ENCODE measurements at places on chromosomes 1 and 21.

- no peak for DNase-seq
Observed at GRCh38 chr1:8862528-8862927, 16.0 kb downstream of the ENO1 start.

- no peak for DNase-seq
Observed at GRCh38 chr1:156703741-156704140, 1.6 kb downstream of the CRABP2 start.

GRCh38 chr21:26798856-26799751 is 46.1 kb downstream of the ADAMTS1 start:
- no peak for DNase-seq

DNA sequence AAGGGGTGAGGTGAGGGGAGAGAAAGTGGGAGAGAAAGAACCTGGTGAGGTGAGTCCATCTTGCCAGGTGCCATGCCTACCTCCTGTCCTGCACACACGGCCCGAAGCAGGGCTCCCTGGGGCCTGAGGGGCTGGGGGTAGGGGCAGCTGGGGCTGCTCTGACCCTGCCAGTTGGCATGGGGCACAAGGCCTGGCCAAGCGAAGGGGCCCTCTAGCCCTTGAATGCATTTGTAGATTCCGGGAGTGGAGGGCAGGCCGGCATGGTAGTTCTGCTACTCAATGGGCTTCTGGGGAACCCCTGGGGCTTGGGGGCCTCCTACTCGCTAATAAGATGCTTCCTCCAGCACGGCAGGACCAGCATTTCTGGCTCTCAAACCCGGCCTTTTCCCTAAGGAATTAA is 3.6 kb upstream of the PRDM16 start:
- DNase-seq, result no peak

DNA sequence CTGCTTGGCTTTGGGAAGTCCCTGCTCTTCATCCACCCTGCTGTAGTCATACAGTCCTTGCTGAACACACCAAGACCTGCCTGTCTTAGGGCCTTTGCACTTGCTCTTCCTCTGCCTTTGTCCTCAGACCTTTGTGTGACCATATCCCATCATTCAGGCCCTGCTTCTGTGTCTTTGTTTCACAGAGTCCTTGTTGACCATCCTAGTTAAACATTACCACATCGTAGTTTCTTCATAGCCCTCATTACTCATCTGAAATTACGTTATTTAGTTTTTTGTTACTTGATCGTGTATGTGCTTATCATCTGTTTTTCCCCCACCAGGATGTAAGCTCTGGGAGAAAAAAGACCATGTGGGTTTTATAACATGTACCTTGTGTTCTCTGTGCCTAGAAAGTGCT is 18.3 kb upstream of the SPRR5 start:
- DNase-seq, result no peak

- no peak for DNase-seq
Observed at GRCh38 chr1:52235646-52236045, 93.8 kb downstream of the ZFYVE9 start.

DNA sequence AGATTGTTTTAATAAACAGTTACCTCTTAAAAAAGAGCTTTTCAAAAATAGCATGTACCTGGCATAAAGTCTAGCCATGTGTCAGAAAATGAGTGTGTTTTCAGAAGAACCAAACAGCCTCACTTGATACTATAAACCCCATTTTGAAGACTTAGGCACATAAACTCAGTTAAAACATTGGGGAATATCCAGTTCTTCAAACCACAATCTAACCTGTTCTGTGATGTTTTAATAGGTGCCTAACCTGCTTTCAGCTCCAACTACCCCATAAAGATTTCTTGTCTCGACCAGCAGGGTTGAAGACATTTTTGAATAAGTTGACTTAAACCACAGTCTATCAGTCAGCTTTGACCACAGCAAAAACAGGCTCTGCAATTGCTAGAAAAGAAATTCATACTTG is 41.3 kb downstream of the NRDC start:
- DNase-seq, result no peak

GRCh38 chr1:206482611-206483010 is 12.3 kb downstream of the IKBKE start:
- no peak for DNase-seq

- DNase-seq, result no peak
Observed at GRCh38 chr1:28449904-28450303, 55.9 kb upstream of the RCC1 start.

- DNase-seq, result no peak
Observed at GRCh38 chr1:30525631-30525970, 197.8 kb downstream of the MATN1 start.

DNA sequence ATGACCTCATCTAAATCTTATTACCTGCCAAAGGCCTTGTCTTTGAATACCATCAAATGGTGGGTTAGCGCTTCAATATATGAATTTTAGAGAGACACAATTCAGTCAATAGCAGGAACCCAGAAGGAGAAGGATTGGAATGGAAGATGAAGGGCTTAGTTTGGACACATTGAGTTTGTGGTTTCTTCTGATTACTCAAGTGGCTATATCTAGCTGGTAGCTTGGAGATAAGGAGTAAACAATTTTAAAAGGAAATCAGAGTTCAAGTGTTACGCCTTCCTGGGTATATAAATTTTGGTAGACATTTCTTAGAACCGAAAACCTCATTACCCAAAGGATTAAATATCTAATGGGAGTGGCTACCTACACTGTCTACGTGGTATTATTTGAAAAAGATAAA is 80.2 kb downstream of the RGS2 start:
- no peak for DNase-seq

GRCh38 chr1:29900104-29900679 is 663.9 kb downstream of the PTPRU start:
- DNase-seq, result no peak

DNA sequence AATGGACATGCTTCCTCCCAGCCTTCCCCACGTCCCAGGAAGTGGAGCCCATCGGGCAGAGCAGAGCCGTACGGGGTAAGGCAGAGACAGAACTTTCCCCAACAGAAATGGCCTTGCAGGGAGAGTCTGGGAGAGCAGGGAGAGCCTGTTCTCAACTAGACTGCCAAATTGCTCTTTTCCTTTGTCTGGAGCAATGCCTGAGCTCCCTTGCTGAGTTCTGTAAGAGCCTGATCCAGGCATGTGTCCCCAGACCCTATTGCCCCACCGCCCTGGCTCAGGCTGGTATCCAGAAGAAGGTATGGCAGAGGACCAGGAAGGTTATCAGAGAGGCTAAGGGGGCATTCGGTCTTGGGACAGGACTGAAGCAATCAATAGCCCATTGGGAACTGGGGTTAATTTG is 79.9 kb downstream of the TMEM53 start:
- no peak for DNase-seq

- no peak for DNase-seq
Observed at GRCh38 chr21:46115441-46116188, 17.7 kb downstream of the COL6A2 start.

DNA sequence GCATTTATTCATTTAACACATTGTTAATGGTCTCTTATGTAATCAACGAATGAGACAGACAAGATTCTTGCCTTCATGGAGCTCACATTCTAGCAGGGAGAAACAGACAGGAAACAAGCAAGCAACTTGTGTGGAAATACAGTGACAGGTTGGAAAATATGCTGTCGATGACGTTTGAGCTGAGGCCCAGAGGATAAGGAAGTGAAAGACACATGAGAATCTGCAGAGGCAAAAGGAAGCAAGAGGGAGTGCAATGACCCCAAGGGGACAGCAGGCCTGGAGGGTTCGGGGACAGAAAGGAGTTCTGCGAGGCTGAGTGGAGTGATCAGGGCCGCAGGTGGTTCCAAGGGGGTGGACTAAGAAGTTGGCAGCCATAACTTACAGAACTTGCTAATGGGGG is 60.6 kb upstream of the AKT3 start:
- DNase-seq, result no peak

- no peak for DNase-seq
Observed at GRCh38 chr1:185152187-185152767, 4.5 kb downstream of the TRMT1L start.

DNA sequence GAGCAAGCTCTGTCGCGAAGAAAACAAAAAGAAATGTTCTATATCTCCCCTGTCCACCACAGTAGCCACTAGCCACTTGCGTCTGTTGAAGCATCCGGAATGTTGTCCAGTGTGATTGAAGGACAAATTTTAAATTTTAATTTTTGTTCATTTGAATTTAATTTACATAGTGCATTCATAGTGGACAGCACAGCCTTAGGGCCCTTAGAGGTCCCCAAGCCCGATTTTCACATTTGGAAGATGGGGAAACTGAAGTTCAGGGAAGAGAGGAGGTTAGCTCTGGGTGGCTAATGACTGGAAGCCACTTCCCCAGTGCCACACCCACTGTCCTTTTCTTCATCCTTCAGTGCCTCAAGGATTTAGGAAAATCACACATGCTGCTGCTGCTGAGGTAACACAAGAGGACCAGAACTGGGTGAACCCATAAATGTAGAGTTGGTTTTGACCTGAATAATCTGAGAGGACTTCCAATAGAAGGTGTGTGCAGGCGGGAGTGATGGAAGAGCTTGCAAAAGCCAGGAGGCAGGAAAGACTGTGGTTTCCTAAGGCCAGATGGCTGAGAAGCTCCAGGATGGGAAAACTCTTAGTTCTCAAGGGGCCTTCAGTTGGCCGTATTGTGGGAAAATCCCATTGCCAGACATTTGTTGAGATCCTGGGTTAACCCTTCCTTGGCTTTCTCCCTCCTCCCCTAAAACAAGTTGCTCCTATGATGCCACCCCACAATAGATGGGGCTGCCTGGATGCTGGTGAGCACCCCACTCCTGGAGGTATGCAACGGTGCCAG is 49.5 kb downstream of the TRIM11 start:
- DNase-seq, result no peak

- DNase-seq, result no peak
Observed at GRCh38 chr1:94527447-94528031, 14.0 kb downstream of the F3 start.

- DNase-seq, result no peak
Observed at GRCh38 chr1:145828367-145829026, 4.5 kb downstream of the POLR3C start.

DNA sequence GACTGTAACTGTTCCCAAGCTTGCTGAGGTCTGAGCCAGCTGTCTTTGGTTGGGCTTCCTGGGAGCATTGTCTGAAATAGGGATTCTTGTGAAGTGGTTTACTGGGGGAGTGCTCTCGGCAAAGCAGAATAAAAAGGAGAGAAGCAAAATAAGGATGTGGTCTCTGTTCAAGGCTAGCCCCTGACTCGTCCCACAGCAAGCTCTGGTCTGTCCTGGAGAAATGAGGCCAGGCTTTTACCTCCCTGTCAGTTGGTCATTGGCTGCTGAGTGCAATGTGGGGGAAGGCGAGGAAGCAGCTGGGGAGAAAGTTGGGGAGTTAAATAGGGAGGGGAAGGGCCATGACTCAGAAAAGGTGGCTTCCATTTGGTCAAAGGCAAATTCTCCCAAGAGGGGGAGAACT is 303.9 kb upstream of the DUSP10 start:
- no peak for DNase-seq

DNA sequence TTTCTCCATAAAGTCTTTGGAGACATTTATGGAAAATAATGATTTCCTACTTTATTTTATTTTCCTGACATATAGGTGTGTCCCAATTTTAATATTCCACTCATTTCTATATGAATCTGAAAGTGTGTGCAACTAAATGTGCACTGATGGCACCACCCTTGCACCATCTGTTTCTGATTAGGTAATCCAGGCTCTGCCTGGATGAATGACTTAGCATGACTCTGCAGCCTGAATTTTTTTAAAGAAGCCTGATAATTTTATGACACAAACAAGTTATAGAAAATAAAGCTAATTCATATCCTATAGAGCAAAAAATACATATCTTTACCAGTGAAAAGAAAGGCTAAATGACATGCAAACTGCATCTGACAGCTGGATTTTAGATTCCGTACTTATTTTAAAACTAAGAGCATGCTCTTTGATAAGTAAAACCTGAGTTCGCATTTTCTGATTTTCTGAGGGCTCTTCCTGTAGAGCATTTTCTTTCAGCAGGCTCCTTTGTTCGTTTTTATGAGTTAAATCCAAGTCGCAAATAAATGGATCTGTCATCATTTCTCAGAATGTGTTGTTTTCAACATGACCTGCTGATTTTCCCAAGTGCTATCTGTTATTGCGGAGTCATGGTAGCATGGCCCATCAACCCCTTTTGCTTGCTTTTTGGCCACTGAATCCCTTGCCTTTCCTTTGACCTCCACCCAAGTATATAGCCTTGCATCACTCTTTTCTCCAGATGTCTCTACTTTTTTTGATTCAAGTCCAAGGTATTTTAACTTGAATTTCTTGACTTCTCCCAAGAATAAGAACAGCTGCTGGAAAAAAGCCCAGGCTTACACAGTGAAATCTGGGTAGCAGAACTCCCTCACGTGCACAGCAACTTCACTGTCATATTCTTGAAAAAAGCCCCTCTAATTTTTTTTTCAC is 52.8 kb upstream of the LYPLAL1 start:
- DNase-seq, result no peak

- DNase-seq, result no peak
Observed at GRCh38 chr1:208934933-208935332, 648.6 kb upstream of the CAMK1G start.

- DNase-seq, result no peak
Observed at GRCh38 chr21:46320331-46320801, 3.3 kb downstream of the C21orf58 start.

DNA sequence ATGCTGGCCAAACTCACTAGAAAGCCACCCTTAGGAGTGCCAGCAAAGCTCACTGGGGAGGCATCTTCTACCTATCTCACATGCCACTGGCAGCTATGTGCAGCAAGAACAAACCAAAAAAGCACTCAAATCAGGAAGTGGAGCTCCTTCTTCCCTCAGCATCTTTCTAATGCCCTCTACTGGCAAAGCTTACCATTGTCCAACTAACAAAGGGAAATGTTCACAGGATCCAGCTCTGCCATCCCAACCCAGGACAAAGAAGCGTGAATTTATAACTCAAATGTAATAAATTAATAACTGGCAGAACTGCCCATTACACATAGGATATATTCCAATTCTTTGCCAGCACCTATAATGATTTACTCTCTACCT is 38.9 kb downstream of the LEPR start:
- DNase-seq, result no peak

GRCh38 chr21:36099000-36099399 is 29.2 kb downstream of the CBR1 start:
- DNase-seq, result no peak

GRCh38 chr1:113074237-113074636 is 1.2 kb downstream of the LRIG2 start:
- no peak for DNase-seq

DNA sequence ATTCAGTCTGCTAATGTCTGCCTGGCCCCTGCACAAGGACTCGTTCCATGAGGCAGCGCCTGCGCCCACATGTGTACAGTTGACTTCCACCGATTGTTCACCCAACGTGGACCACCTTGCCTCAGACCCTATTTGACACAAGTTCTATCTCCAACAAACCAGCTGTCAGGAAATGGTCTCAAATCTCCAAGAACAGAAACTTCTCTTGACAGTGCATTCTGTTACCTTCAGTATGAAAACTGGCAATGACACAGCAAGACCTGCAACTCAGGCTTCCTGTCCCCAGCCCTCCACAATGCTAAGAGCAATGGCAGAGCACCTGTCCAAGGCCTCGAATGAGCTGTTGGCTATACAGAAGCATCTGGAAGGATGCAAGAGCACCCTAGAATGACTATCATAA is 102.3 kb upstream of the CLDN14 start:
- DNase-seq, result no peak

- no peak for DNase-seq
Observed at GRCh38 chr1:84247425-84248220, 53.9 kb upstream of the SAMD13 start.

- DNase-seq, result peak; percentile 74
Observed at GRCh38 chr21:46323227-46323709, 402 bp downstream of the C21orf58 start.
